ENCODE measurements at places on chromosomes 6 and 20.

- DNase-seq = no peak
Observed at GRCh38 chr6:12336121-12336971, 46.2 kb downstream of the EDN1 start.

DNA sequence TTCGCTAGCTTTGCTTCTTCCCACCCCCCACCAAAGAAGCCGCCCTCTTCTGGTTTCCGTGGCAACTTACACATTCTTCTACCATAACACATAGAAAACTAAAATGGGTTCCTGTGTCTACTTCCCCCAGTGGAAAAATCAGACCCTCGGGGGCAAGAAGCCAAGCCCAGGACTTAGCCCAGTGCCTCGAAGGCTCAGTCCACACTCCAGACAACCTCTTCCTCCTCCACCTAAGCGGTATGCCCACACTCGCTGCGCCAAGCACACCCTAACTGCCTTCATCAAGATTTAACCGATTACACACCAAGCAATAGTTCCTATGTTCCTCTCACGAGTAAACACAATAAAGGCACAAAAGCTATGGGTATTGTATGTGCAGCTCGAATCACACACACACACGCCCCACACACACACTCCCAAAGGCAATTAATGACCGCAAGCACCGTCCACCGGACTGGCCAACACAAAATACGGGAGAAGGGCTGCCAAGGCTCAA lies 537 bp downstream of the PPIL4 start:
- DNase-seq = no peak

GRCh38 chr20:36175016-36175415 lies 20.5 kb downstream of the EPB41L1 start:
- no peak for DNase-seq

GRCh38 chr6:140566781-140567277 lies 1192.4 kb upstream of the CITED2 start:
- peak; percentile 39 for DNase-seq

GRCh38 chr6:40247516-40248115 lies 313.4 kb upstream of the MOCS1 start:
- no peak for DNase-seq

GRCh38 chr6:1312473-1313367 lies 822 bp downstream of the FOXQ1 start:
- no peak for DNase-seq

DNA sequence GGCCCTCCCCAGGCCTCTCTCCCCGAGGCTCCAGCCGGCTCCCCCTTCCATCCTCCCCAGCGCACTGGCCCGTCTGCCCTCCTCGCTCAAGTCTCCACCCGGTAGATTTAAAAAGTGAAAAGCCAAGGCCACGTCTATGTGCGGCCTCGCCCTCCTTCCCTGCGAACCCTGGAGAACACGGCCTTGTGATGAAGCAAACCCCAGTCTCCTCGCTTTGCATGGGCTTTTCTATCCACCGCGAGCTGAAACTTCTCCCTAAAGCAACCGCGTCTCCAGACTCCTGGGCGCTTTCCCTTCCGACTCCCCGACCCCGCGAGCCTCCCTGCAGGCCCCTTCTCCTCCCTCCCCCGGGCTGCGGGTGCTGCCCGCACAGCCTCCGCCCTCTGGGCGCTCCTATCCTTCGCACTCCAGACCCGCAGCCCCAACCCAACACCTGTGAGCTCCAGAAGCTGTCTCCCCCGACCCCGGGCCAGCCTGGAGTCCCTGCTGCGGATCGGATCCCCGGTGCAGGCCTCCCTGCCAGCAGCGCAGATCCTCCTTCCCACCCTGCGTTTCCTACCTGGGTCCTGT lies 265.2 kb upstream of the QKI start:
- DNase-seq = no peak

DNA sequence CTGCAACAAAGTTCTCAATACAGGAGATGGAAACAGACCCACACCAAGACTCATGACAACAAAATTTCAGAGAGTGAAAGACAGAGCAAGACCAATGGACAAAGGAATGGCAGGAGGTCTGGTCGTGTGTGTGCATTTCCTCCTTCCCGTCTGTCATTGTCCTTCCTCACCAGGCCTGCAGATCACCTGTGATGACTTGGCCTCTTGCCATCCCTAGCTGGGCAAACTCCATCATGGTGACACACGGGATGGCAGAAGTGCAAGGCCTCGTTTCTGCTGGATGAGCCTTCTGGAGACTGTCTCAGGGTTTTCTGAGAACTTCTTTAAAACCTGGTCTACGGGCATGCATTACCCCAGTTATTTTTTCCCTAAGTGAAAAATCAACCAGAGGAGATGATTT lies 49.2 kb downstream of the RPP21 start:
- DNase-seq = no peak

GRCh38 chr6:154241581-154241980 lies 115.0 kb downstream of the IPCEF1 start:
- DNase-seq = no peak

GRCh38 chr6:3794092-3794491 lies 42.6 kb upstream of the PXDC1 start:
- DNase-seq = no peak

DNA sequence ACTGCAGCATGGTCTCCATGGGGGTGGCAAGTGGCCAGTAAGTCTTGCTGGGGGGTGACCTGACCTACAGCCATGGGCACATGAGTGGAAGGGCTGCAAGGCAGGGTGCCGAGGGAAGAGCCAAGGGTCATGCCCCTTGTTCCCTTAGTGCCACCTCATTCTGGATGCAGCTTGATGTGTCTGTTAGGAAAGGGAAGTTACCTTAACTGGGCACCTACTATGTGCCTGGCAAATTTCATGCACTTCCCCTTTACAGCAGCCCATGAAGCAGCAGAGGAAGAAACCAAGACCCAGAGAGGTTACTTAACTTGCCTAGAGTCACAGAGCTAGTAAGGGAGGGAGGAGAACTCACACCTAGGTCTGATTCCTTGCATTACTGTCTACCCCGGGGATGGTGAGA lies 174.0 kb downstream of the MRPL14 start:
- DNase-seq = no peak

DNA sequence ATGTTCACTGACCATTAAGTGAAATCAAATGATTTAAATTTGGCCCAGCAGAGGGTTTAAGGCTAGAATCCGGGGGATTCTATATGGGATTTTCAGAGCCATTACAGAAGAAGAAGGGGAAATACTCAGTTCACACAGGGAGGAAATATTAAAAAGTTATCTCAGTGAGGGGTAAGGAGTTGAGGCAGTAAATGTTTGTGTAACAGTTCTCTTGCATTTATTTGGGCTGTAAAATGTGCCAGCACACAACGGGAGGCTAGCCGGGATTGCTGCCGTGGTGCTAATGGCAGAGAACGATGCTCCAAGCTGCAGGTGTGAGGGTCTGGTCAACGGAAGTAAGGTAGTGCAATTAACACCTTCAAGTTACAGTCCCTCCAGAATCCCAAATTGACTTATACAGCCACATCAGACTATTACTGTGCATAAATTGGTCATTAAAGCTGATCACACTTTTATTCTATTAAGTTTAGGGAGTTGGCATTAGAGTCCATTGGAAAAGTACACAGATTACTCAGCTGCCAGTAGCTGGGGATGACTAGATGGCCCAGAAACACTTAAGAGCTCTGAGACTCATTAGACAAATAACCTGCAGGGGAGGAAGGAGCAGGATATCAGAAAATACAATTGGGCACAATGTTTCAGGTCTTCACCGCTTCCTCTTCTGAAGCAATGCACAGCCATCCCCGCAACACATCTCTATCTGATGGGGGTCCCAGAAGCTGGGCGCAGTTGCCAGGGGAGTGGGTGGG lies 31.3 kb downstream of the PPP1R3G start:
- DNase-seq = no peak

DNA sequence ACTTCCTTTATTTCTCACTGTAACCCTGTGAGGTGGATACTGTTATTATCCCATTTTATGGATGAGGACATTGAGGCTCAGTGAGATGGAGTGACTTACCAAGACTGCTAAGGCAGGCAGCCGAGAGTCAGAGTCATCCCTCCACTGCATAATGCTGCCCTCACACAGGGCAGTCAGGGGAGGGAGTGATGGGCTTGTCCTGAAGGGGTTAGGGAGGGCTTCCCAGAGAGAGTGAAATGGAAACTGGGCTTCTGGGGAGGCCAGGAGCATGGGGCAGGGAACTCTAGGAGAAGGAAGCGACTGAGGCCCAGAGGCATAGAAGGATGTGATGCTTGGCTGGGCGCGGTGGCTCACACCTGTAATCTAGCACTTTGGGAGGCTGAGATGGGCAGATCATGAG lies 31.1 kb downstream of the TM9SF4 start:
- no peak for DNase-seq

- DNase-seq = no peak
Observed at GRCh38 chr20:39277185-39277584, 315.0 kb downstream of the DHX35 start.

DNA sequence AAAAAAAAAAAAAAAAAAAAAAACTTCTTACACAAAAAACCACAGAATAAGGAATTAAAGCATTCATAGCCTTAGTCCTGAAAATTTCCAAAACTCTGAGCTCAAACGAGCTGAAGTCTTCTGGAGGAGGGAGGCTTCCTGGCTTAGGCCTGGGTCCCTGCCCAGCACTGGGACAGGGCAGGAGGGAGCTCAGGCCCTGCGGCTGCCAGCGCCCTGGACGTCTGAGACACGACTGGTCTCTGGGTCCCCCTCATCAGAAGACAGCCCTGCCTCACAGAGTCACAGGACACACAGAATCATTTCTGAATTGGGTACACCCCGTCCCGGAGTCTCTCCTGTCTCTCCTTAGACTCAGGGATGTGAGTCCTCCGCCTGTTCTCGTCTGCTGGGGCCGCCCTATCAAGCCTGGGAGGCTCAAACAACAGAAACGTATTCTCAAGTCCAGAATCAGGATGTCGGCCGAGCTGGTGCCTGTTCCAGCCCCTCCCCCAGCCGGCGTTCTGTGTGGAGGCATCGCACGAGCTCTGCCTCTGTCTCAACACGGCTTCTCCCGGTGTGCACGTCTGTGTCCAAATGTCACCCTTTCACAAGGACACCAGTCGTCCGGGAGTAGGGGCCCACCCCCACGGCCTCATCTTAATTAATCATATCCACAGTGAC lies 39.4 kb downstream of the ZBTB46 start:
- no peak for DNase-seq

DNA sequence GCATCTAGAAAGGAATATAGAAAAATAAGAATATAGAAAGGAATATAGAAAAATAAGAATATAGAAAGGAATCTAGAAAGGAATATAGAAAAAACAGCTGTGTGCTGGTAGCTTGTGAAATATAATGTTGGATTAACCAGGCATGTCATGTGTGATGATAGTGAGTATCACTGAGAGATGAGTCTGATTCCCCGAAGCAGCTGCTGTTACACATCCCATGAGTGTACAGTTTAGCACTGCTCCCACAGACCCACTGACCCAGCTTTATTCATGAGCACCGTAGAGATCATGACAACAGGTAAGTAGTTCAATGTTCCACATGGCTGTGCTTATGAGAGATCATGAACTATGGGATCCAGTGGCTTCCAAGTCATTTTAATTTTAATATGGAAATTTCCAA lies 64.8 kb downstream of the SLC22A3 start:
- no peak for DNase-seq

DNA sequence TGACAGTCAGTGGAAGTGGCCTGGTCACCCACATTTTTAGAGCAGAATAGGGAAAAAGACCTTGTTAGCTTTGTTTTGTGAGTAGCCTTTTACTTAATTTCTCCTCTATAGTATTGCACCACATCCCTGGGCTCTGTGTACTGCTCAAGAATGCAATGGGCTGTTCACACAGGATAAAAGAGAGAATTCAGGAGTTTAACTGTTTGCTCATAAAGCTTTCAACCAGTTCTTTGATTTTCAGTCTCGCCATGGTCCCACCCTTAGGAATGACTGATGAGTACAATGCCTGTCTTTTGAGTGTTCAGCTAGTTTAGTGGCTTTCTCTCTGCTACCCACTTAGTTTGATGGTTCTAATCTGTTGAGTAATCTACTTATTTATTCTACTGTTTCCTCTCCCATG lies 129.7 kb downstream of the PLG start:
- DNase-seq = no peak

GRCh38 chr6:72721346-72721745 lies 99.5 kb downstream of the KCNQ5 start:
- no peak for DNase-seq

- DNase-seq = no peak
Observed at GRCh38 chr20:62589150-62589498, 53.2 kb upstream of the SLCO4A1 start.

GRCh38 chr6:74177506-74177905 lies 481.5 kb downstream of the CD109 start:
- no peak for DNase-seq

DNA sequence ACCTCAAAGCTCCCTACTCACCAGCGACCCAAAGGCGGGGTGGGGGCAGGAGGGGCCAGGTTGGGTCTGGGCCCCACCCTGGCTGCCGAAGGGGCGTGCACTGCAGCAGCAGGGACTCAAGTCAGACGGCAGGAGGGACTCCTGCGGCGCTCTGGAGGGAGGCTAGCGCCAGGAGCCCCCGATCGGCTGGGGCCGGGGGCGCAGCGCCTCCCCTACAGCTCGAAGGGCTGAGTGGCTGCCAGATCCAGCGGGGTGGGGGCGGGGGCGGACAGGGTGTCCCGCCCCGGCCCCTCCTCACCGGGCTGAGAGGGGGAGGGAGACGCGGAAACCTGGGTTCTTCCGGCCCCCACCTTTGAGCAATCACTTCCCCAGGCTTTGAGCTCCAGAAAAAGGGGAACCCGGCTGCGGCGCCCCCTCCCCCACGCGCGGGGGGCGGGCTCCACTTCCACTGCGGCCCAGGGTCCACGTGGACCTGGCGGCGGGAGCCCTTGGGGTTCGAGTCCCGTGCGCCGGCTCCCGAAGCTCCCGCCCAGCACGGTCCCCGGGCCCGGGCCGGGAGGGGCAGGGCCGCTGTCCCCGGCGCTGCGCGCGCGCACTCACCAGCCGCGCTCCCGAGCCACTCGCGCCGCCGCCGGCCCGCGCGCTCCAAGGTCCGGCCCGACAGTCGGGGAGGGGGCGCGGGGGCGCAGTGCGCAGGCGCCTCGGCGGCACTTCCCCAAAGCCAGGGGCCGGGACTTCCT lies at the start of gene RGS19:
RGS19 (minus strand) TSS at position 246 of the 740 bp plus-strand sequence. CDS start 2,632 bp downstream, outside the sequence.
- DNase-seq = no peak

- no peak for DNase-seq
Observed at GRCh38 chr6:106287215-106287614, 38.3 kb downstream of the ATG5 start.

- no peak for DNase-seq
Observed at GRCh38 chr20:48724891-48725554, 102.8 kb downstream of the PREX1 start.

DNA sequence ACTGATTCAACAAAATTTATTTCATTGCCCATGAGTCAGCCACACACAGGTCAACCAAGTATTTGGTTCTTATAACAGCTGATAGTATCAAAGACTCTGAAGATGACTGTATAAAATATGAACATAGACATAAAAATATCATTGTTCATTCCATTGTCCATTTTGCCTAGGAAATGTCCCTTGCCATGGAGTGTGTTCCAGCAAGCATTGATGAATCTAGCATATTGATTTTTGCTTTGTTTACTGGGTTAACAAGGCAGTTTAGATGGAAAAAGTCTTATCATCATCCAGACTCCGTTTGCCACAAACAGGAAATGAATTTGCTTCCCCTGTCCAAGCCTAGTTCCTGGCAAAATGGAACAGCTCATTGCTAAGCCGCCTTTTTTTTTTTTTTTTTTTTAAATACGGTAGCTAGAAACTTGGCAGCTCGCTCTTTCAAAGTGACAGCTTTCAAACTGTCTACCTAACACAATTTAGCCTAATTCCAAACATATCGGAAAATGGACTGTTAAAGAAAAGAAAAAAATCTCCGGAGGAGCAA lies 7.5 kb downstream of the F13A1 start:
- no peak for DNase-seq
